Prostate gland (tissue), 2 donors: ENCODE measurements at places on chromosomes 6 and 20. TPM values are rescaled to one million over a fixed set of nuclear protein-coding genes. Genes with fewer than 3 reads are reported as not detected.

The B3GALT4 gene
- total RNA-seq: 21.4 TPM

The LY6G6D gene
- not detected for total RNA-seq

The EYA4 gene
- 7.3 TPM for total RNA-seq

DNA sequence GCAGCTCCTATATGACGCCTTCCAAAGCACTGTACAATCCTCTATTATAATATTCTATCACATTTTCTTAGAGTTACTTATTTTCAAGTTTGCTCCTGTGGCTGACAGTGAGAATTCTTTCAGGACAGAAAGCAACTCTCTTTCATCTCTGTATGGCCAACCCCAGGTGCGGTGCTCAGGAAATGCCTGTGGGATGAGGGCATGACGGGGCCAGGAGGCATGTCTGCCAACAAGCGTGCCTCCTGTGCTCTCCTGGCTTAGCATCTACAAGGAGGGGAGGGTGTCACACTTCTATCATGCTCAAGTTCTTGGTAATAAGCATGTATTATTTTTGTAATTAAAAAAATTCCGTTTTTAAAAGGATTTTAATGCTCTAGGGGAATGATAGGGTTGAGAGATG is 11.4 kb downstream of the MRPL14 start:
- H3K27me3 ChIP-seq: no peaks in the 10 kb centered on the region
- H3K36me3 ChIP-seq: no peaks in the 10 kb centered on the region
- H3K27ac ChIP-seq: no peak overlapping the region
- no peak overlapping the region for H3K4me3 ChIP-seq
- no peak for DNase-seq
- no peaks in the 10 kb centered on the region for H3K4me1 ChIP-seq

DNA sequence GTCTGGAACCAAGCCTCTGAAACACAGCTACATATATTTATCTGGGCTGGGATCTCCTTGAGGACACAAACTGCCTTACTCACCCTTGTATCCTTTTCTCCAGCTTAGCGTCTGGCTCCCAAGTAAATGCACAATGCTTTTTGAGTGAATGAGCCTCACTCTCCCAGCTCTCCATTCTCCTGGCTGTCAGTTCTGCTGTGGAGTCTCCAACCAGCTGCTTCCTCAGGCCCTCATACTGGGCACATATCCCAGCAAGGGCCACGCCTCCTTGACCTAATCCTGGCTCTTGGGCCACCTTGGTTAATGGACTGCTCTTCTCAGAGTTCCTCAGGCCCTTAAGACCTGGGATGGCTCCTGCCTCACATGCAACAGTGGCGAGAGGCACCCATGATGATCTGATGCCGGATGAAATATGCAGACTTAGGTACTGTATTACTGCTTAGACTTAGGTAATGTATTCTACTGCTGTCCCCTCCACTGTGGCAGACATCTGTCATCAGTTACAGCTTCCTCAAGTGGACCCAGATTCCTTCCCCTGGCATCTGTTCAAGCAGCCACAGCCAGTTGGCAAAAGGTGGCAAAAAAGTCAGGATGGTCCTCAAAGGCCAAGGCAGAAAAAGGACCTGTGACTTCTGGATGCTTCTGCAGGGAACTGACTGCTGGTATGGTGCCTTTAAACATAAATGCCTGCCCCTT is 16.5 kb downstream of the SNHG17 start:
- no peaks in the 10 kb centered on the region for H3K4me1 ChIP-seq
- H3K27me3 ChIP-seq: no peaks in the 10 kb centered on the region
- H3K4me3 ChIP-seq: no peak overlapping the region
- peaks cover 12% of the 10 kb centered on the region for H3K36me3 ChIP-seq
- DNase-seq: no peak

- H3K4me1 ChIP-seq: no peaks in the 10 kb centered on the region
- no peaks in the 10 kb centered on the region for H3K27me3 ChIP-seq
- no peak overlapping the region for H3K27ac ChIP-seq
- no peak for DNase-seq
- no peaks in the 10 kb centered on the region for H3K36me3 ChIP-seq
These were observed 13.7 kb downstream of the SLC13A3 start for GRCh38 chr20:46637427-46638133.

DNA sequence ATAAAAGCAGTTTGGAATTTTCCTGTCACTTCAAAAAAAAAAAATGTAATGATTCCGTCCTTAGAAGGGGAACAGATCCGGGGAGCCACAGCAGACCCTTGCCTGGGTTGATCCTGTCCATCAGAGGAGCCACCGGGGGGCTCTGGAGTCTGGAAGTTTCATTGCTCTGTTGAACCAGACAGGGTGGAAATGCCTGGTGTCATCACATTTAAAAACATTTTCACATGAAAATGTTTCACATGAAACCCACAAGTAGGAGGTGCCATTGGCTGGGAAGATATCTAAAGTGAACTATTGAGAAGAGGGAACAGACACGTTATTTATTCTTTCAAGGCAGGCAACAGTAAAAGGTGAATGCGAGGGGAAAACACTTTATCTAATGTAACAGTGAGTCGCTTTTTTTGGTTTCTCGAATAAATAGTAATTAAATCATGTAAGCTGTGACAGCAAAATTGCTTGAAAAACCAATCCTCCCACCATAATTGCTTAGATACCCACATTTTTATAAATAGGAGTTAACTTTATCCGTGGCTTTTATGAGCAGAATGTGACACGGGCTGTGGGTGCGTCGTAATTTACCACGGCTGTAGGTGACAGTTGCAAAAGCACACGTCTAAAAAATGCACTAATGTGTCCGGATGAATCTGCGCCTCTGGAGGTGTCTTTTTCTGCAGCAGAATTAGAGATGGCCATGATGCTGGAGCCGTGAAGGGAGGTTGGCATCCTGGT is 323.4 kb downstream of the TAF4 start:
- H3K27me3 ChIP-seq: no peaks in the 10 kb centered on the region
- no peaks in the 10 kb centered on the region for H3K4me1 ChIP-seq
- H3K36me3 ChIP-seq: no peaks in the 10 kb centered on the region
- DNase-seq: no peak
- H3K4me3 ChIP-seq: no peak overlapping the region

DNA sequence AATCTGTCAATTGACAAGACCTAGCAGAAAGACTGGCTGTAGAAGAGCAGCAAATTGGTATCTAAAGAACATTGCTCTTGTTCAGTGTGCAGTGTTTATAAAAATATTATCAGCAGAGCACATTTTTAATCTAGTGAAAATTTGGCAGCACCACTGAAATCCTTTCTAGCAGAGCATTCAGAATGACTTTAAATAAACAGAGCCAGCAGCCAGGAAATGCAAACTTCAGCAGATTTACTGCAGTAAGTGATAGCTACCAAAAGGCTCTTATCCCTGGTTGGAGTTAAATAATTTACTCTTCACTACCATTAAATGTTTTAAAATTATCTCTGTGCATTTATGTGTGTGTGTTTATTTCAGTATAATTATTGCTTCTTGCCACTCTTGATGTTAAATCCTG is 590.9 kb upstream of the CITED2 start:
- H3K27me3 ChIP-seq: no peaks in the 10 kb centered on the region
- H3K4me1 ChIP-seq: no peaks in the 10 kb centered on the region
- H3K4me3 ChIP-seq: no peak overlapping the region
- H3K36me3 ChIP-seq: no peaks in the 10 kb centered on the region
- DNase-seq: no peak

DNA sequence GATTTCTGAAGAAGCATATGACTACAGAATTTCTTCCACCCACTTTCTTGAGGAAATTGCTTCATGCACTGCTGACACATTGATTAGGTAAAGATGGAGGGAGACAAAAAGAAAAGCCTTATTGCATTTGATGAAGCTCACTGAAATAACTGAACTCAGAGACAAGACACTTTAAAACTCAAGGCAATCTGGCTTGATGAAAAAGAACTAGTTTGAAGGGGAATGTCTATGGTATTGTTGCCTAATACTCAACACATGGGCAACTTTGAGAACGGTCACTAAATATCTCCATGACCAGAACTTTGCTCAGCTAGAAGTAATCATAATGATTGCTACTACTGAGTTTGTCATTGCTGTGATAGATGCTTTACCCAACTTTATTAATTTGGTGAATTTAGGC is 38.1 kb downstream of the HTR1B start:
- H3K4me1 ChIP-seq: no peaks in the 10 kb centered on the region
- no peaks in the 10 kb centered on the region for H3K36me3 ChIP-seq
- H3K27ac ChIP-seq: no peak overlapping the region

- no peaks in the 10 kb centered on the region for H3K4me1 ChIP-seq
- no peak for DNase-seq
- no peaks in the 10 kb centered on the region for H3K27me3 ChIP-seq
- no peak overlapping the region for H3K4me3 ChIP-seq
These were observed 79.2 kb downstream of the WDR27 start for GRCh38 chr6:169622618-169623017.

DNA sequence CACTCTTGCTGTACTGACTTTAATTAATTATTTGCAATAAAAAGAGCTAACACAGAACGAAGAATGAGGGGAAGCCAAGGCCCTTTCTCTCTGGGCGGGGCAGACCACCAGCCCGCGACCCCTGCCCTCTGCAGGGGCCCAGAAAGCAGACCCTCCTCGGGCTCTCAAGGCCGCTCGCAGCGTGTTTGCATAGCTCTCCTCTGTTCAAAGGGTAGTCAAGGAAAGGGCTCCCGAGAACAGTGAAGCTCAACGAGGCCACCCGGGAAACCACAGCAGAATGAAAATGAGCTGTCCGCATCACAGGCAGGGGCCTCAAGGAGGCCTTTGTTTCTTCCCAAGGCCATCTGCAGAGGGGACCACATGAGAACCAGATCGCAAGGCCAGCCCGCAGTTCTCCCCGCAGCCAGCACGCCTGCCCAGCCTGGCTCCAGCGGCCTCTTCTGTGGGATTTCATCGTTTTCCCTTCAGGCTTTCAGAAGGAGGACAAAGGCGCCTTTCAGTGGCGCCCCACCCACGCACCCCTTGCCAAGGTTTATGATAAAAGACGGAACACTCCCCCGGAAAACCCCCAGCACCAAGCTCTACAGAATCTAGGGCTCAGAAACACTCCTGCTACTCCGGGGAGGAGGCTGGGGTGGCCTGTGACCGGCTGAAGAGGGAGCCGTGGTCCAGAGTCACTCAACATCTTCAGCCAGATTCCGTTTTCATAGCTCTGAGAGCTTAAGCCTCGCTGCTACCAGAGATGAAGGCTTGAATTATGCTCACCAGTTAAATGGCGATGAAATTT is 25.3 kb downstream of the ACSS1 start:
- no peaks in the 10 kb centered on the region for H3K36me3 ChIP-seq
- peaks cover 19% of the 10 kb centered on the region for H3K4me1 ChIP-seq
- H3K27ac ChIP-seq: peak overlapping the region; percentile 47

DNA sequence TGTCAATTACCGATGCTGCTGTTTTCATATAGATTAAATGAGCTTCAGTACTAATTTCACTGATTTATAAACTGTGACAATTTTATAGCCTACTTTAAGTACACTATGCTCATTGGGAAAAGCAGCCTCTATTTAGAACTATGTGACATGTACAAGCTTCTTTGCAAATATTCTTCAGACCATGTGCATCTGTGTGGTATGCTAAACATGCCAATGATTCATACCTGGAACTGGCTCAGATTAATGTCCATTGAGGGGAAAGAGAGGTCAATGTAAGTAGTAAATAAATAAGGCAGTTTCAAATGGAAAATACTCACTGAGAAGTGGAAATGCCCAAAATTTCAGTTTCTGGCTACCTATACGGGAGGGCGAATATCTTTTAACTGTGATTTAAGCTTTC is 777.7 kb downstream of the C6orf118 start:
- H3K27ac ChIP-seq: no peak overlapping the region
- no peaks in the 10 kb centered on the region for H3K27me3 ChIP-seq
- H3K4me1 ChIP-seq: no peaks in the 10 kb centered on the region
- no peaks in the 10 kb centered on the region for H3K36me3 ChIP-seq
- no peak overlapping the region for H3K4me3 ChIP-seq

DNA sequence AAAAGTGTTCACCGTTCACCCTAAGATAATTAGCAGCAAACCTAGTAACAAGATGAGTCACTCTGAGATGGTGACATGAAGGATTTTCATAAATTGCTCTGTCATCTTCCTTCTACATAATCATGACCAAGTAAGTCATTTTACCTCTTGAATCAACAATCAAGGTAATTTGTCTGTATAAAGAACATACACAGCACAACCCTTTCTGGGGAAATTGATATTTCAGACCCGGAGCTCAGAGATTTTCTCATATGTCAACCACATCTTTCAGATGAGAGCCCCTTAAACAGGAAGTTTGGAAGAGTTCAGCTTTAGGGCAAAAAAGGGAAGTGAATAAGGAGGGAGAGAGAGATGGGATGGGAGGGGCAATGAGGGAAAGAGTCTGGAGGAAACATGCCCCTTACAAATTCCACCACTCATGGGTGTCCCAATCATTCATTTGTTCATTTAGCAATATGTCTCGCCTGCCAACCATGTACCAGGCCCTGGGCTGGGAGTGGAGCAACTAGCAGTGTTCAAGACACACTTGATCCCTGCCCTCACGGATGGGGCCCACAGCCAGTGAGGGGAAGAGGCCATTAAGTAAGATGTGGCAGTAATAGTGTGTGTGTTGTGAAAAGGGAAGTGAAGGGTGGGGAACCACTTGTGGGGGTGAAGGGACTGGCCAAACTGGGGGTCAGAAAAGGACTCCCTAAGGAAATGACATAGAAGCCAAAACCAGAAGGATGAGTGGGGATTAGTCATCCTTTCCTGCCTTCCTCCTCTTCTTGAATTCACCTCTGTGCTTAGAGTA is 190.9 kb downstream of the MAFB start:
- no peaks in the 10 kb centered on the region for H3K36me3 ChIP-seq
- H3K27me3 ChIP-seq: no peaks in the 10 kb centered on the region
- no peak overlapping the region for H3K27ac ChIP-seq
- H3K4me1 ChIP-seq: no peaks in the 10 kb centered on the region

DNA sequence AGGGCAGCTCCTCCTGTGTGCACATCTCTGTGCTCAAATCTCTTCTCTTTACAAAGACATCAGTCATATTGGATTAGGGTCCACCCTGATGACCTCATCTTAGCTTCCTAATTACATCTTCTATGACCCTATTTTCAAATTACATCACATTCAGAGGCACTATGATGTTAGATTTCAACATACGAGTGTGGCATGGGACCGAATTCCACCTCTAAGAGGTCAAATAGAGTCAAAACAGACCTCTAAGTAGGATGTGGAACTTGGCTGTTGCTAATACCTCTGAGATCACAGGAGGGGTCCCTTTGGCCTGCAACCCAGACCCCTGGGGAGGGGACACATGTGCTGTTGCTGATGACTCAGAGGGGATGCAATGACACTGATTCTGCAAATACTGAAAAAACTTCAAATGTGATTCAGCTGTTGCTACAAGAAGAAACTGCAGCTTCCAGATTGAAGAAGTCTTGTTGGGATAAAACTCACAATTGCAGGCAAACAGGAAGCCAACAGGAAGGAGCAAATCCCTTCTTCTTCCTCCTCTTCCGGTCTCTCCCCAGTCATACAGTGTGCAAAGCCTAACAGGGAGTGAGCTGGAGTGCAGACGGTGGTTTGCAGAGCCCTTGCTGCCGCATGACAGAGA is 216.2 kb downstream of the MYLK4 start:
- no peak for DNase-seq
- no peak overlapping the region for H3K27ac ChIP-seq
- H3K4me1 ChIP-seq: no peaks in the 10 kb centered on the region
- H3K4me3 ChIP-seq: no peak overlapping the region
- H3K36me3 ChIP-seq: no peaks in the 10 kb centered on the region
- no peaks in the 10 kb centered on the region for H3K27me3 ChIP-seq
